ENCODE measurements at places on chromosomes 7 and 10.

- DNase-seq: no peak
Observed at GRCh38 chr7:133819695-133820094, 307.4 kb upstream of the LRGUK start.

- DNase-seq: no peak
Observed at GRCh38 chr7:133481676-133482075, 228.8 kb downstream of the EXOC4 start.

DNA sequence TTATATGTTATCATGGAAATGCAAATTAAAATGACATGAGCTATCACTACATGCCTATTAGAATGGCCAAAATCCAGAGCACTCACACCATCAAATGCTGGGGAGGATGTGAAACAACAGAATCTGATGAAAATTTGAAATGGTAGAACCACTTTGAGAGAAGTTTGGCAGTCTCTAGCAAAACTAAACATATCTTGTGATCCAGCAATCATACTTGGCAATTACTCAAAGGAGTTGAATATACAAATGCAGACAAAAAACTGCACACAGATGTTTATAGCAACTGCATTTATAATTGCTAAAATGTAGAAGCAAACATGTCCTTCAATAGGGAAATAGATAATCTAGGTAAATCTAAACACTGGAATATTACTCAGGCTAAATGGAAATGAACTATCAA, 1164.9 kb downstream of the DNAJB9 start:
- no peak for DNase-seq

- no peak for DNase-seq
Observed at GRCh38 chr7:42432644-42433043, 195.6 kb upstream of the GLI3 start.

DNA sequence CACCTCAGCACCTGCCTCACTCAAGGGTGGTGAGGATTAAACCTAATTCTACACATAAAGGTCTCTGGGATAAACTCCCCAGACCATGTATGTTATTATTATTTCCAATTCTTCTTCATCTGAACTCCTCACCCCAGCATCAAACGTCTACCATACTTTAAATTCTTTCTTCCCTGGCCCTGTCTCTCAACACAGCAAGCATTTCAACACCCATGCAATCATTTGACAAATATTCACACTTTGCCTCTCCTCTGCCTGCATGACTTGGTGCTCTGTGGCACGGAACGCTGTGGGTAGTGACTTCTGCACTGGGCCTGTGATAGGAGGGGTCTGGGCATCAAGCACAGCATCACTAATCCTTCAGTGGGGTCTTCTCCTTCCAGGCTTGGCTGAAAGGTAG, 490.8 kb downstream of the TNS3 start:
- no peak for DNase-seq

GRCh38 chr7:27779873-27780272, 39.9 kb downstream of the TAX1BP1 start:
- no peak for DNase-seq

DNA sequence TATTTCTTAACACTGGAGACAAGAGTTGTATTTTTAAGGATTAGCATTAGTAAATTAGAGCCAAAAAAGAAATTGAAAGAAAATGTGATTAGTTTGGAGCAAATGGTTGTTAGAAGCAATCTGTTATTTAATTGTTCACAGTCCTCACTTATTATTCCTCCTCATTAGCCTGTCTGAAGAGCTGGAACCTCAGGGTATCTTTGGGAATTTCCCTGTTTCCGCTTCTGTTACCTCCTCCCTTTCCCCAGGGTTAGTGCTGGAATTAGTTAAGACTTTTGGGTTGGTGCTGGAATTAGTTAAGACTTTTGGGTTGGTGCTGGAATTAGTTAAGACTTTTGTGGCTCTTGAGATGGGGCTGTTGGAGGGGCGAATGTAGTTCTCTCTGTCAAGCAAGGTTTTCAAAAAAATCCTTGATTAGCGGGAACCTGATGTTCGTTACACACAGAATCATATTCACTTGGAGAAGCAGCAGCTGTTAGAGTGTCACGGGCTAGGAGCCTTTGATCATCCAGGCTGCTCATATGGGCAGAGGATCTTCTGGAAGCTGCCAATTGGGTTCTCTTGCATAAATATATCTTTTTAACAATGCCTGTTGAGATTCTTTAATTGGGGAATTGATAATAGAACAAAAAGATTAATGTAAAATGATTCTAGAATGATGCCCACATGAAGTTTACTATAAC, 251.0 kb upstream of the NPSR1 start:
- DNase-seq: no peak

GRCh38 chr10:95236068-95236903, 42.2 kb downstream of the ACSM6 start:
- DNase-seq: no peak

DNA sequence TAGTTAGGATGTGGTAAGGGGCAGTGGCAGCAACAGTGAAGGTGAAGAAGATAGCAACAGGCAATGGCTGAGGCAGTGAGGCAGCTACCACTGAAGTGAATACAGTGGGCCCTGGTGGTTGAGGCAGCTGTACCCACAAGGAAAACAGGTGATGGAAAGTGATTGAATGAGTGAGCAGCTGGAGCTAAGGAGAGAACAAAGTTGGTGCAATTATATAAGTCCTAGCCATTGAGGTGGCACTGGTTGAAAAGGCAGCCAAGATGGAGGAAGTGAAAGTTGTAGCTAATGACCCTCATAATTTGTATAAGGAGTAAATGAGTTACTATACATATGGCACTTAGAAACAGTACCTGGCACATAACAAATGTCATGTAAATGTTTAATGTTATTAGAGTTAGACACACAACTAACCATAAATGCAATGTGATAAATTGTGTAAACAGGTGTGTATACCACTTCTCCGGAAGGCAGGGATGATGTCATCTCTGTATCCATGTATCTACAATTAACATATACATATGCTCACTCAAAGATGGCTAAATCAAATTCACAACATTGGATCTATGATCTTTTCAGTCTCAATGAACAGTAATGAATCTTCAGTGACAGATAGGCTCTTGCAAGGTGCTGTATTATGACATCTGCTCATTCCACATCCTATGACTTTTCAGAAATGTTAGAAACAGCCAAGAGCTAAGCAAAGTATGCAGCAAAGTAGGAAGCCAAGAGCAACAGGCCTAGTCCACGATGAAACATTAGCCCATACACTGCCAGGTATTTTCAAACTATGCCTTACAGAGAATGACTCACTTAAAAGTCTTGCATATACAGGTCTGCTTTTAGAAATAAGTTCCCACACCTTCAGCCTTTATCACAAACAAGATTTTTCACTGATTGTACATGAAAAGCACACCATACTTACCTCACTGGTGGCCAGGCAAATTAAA, 10.7 kb downstream of the XPNPEP1 start:
- no peak for DNase-seq

DNA sequence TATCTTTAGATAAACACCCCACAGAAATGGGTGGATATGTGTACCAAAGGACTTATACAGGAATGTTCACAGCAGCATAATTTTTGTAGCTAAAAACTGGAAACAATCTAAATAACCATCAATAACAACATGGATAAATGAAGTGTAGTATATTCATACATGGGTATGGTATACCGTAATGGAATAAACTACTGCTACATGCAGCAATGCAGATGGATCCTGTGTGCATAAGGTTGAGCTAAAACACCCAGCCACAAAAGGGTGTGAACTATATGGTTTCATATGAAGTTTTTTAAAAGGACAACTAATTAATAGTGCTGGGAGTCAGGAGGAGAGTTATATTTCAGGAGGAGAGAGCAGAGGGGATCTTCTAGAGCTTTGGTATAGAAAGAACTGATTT, 389.6 kb downstream of the GFRA1 start:
- no peak for DNase-seq

DNA sequence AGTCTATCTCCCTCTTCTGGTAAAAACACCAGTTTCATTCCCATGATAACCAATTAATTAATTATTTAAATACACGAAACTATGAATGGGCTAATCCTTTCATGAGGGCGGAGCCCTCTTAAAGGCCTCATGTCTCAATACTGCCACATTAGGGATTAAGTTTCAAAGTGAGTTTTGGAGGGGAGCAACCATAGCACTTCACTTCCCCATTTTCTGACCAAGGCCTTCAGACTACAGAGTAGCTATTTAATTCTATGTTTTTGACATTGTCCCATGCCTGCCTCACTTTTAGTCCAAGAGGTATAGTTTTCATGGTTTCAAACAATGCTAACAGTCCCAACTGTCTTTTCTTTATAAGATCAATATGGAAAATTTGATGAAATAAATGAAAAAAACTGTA, 618.6 kb downstream of the ZWINT start:
- DNase-seq: no peak

GRCh38 chr7:3310884-3311283, 9.8 kb downstream of the SDK1 start:
- DNase-seq: no peak

DNA sequence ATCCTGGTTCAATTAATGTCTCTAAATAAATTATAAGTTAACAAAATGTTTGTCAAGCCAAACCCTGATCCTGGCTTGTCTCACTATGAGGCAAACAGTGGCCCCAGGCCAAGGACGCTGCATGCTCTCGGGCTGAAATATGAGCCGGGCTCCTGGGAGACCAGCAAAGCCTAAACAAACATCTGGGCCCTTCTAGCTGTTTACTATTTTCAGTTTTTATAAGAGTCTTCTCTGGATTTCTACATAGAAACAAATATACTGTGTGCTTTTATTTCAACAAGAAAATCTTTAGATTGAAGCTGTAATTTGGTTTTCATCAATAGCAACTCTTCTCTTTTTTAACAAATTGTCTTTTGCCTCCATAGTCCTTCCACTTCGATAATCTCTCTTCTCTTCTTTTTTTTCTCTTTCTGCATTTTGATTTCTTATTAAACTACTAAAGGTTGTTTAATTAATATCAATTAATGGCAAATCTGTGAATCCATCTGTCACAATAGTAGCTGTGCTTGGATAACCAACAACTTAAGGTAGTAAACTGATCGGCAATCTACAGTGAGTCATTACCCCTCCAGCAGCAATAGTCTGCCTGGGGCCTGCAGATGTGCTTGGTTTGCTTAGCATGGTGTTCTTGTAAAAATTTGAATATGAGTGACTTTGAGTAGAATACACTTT, 83.3 kb upstream of the DNAJC1 start:
- DNase-seq: no peak

DNA sequence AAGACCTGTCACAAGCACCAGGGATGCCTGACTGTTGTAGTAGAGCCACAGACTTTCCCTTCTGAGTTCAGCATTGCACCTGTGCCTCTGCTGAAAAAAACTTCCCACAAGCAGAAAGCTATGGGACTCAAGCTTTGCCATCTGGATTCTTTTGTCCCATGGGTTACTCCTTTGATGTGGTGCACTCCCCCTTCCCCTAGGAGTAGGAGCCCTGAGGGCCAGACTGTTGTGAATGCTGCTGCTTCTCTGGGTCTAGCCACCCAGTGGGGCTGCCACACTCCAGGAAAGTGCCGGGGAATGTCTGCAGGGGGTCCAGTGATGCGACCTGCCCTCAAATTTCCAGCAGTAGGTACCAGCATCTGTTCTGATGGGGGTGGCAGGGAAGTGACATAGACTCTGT, 11.7 kb downstream of the CASP7 start:
- no peak for DNase-seq

GRCh38 chr10:94450782-94451181, 48.4 kb downstream of the TBC1D12 start:
- no peak for DNase-seq

DNA sequence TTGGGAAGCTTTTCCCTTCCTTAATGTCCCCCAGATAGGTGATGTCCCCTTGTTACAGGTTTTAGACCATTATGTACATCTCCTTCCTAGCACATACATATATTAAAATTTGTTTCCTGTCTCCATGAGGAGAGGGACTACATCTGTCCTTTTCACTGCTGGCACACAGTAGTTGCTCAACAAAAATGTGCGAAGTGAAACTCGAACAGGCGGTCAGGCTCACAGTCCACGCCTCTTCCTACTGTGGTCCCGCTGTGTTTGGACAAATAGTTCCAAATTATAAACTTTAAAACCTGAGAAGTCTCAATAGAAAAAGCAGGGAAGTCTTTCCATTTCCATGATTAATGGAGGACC, 1.2 kb upstream of the HHEX start:
- no peak for DNase-seq

DNA sequence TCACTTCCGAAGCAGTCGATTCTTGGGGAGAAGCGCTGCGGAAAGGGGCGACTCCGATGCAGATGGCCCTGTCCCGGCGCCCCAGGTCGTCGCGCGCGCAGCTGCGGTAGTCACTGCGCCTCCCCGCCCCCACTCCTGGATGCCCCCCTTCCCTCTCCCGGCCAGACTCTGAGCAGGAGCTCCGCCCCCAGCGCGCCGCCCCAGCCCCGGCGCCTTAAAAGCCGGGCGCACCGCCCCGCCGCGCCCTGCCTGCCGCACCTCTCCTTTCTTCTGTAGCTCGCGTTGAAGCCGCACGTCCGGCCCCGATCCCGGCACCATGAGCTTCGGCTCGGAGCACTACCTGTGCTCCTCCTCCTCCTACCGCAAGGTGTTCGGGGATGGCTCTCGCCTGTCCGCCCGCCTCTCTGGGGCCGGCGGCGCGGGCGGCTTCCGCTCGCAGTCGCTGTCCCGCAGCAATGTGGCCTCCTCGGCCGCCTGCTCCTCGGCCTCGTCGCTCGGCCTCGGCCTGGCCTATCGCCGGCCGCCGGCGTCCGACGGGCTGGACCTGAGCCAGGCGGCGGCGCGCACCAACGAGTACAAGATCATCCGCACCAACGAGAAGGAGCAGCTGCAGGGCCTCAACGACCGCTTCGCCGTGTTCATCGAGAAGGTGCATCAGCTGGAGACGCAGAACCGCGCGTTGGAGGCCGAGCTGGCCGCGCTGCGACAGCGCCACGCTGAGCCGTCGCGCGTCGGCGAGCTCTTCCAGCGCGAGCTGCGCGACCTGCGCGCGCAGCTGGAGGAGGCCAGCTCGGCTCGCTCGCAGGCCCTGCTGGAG, at the start of gene INA:
TSS of gene INA (plus strand) at position 243 of the 817 bp plus-strand sequence. CDS start at position 317, 74 bp downstream.
- DNase-seq: no peak

DNA sequence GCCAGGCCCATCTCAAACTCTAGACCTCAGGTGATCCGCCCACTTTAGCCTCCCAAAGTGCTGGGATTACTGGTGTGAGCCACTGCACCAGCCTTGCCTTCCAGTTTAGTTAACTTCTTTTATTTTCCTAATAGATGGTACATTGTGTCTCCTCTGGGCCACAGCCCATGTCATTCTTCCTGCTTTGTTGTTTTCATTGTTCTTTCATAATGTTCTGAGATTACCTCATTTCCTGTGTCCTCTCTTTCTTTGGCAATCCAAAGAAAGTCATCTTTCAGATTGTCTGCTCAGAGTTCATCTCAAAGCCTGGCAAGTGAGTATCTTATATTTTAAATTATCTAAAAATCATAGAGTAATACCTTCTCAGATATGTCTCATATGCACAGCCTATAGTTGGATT, at the start of gene OLAH:
TSS of gene OLAH (plus strand) at position 270 of the 400 bp plus-strand sequence. CDS start 3,346 bp downstream, outside the sequence.
- no peak for DNase-seq
